ENCODE measurements at places on chromosomes 1 and 21.
A peak's percentile ranks its signal among the peaks of the same experiment; 100 is the strongest.

GRCh38 chr1:5682626-5683225 lies 309.5 kb downstream of the NPHP4 start:
- DNase-seq, result no peak

GRCh38 chr1:211566431-211567025 lies 12.4 kb downstream of the SLC30A1 start:
- DNase-seq, result no peak

- DNase-seq, result no peak
Observed at GRCh38 chr1:25581764-25582163, 34.8 kb upstream of the MAN1C1 start.

GRCh38 chr21:14752345-14752909 lies 206.3 kb upstream of the SAMSN1 start:
- DNase-seq, result no peak

- no peak for DNase-seq
Observed at GRCh38 chr1:155697046-155697445, 8.2 kb downstream of the DAP3 start.

- DNase-seq, result no peak
Observed at GRCh38 chr1:53071167-53071865, 9.3 kb downstream of the PODN start.

GRCh38 chr1:198633675-198634121 lies 5.1 kb upstream of the PTPRC start:
- DNase-seq, result no peak

GRCh38 chr21:45283611-45284455 lies 3.9 kb downstream of the POFUT2 start:
- DNase-seq, result no peak

- DNase-seq, result no peak
Observed at GRCh38 chr1:237031480-237031879, 10.5 kb upstream of the RYR2 start.

GRCh38 chr1:173050865-173051264 lies at the start of gene TNFSF18:
TNFSF18 (minus strand) TSS chr1:173050941; CDS start chr1:173050896, 45 bp downstream.
- no peak for DNase-seq

- DNase-seq, result no peak
Observed at GRCh38 chr1:41353744-41354143, 7.5 kb upstream of the FOXO6 start.

DNA sequence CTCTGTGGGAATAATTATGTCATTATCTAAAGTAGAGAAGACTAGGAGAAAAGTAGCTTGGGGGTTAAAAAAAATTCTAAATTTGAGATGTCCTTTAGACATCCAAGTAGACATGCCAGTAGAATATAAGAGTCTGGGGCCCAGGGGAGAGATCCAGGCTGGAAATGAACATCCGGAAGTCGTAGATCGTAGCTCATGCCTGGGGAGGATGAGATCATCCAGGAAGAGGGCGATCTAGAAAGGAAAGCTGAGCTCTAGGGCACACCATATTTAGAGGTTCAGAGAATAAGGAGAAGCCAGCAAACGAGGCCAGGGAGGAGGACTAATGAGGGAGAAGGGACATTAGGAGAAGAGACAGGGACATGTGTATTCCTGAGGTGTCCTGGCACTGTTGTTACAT lies 12.2 kb downstream of the NGF start:
- no peak for DNase-seq

GRCh38 chr21:44370027-44370735 lies 16.8 kb downstream of the TRPM2 start:
- no peak for DNase-seq

DNA sequence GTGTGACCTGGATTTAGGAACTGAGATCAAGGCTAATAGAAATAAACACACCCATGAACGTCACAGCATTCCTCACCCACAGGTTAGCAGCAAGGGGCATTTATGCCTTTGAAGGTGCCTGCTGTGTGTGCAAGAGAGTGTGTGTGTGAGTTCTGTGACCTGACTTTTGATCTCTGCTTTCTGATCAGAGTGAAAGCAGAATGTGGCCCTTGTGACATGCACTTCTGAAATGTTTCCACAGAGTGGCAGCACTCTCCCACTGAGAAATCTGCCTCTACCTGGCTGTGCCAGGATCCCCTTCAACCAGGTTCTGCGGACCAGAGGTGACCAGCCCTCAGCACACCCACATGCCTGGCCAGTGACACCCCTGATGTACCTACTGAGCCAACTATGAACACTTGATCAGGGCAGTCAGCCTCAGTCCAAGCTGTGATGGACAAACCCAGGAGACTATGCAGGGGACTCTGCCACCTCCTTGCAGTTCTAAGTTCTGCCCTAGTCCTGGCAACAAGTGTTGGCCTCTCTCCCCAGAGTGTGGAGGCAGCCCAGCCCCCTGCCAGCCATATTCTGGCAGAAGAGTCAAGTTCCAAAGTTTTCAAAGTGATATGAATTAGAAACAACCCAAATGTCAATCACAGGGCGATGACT lies 41.0 kb downstream of the RXRG start:
- DNase-seq, result peak; percentile 20

All from stimulated activated CD4-positive, alpha-beta T cell treated with anti-CD3 and anti-CD28 coated beads, Interleukin-4, amount 100 ng/mL, for 24 hours (primary cell).